Amniotic epithelial cell (primary cell): ENCODE measurements at places on chromosomes 1 and 21.

DNA sequence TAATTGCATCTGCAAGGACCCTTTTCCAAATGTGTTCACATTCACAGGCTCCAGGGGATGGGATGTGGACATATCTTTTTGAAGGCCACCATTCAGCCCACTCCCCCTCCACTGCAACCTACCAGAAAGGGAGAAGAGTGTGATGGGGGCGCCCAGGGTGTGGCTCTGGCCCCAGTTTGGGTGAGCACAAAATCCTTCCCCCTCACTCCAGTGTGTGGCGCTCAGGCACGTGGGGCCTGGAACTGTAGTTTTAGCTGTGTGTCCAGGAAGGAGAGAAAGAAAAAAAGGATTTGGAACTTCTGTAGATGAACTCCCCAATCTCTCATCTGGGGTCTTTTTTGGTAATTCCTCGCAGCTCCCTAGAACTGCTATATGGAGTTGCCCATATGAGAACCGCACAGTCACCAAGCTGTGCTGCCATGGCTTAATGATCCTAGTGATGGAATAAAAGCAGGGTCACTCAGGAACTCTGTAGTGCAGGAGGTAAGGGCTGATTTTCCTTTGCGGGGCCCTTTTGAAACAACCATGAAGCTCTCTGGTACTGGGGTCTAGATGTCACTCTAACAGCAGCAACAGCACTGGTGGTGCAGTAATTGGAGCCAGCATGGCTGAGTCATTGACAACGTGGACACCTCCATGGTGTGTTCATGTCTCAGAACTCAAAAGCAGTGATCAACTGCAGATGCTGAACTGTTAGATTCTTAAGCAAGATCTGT, 17.0 kb downstream of the AGT start:
- no peak for DNase-seq

- no peak for DNase-seq
Observed at GRCh38 chr21:41817877-41818855, 51.3 kb upstream of the RIPK4 start.

- DNase-seq, result no peak
Observed at GRCh38 chr1:227869851-227870305, 54.4 kb downstream of the PRSS38 start.

GRCh38 chr1:194117582-194117981, 931.2 kb upstream of the B3GALT2 start:
- DNase-seq, result no peak

DNA sequence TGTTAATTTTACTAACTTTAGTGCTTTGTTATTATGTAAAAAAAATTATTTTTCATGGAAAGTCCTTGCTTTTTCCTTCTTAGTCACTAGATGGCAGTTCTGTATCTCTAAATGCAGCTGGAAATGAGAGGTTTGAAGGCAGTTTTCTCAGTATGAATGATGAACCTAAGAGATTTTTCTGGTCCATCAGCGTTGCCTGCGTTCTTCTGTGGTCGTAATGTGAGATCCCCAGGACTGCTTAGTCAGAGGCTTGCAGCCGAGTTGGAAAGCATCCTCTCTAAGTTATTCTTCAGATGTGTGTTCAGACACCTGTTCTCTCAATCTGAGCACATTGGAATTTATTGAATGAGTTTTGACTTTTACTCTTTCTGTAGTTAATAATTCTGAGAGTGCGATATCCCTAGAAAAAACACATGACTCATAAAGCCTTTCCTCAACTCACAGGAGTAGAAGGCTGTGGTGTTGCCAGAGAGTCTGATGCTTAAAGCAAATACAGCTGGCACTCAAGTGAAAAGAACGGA, 99.3 kb downstream of the FMN2 start:
- DNase-seq, result peak; percentile 97
